H4 (cell line): ENCODE measurements at places on chromosomes 2 and 18. TPM values are rescaled to one million over a fixed set of nuclear protein-coding genes. Genes with fewer than 3 reads are reported as not detected.

DNA sequence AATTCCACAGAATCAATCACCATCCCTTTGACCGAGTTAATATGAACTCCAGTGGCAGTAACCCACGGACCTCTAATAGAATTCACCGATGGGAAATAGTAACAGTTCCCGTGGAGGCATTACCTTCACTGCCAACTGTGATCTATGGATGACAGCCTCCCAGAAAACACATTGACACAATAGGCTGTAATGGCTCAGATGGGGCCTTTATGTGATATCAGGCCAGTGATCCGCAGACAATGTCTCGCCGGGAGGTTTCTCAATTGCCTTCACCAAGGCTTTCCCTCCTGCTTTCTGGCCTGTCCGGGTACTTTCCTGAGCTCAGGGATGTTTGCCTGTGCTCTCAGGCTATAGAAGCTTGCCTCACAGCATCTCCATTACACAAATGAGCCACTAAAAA is 34.4 kb upstream of the KLF7 start:
- no peak for DNase-seq

GRCh38 chr18:43590182-43590903 is 313.1 kb upstream of the SYT4 start:
- DNase-seq: peak; percentile 58

The GPR45 gene
- total RNA-seq: not detected in 2 replicates

The SP9 gene
- total RNA-seq: 0.10 TPM in 2 replicates

The CENPA gene
- 24.8 and 30.2 TPM in 2 replicates for total RNA-seq

DNA sequence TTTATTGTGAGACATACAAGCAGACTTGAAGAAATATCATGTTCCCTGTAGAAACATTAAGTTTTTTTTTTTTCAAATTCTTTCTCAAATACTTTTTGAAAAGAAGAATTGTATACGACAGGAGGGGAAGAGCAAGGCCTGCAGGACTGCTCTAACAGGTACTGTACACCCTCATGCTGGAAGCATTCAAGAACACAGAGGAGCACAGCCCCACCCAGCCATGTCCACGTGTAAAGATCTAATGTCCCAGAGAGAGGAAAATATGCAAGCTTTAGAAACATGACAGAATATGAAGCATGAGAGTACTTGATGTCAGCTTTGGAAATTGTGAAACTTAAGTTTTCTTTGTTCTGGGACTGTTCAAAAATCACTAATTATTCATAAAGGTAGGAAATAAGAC is 191.6 kb downstream of the TTC32 start:
- no peak for DNase-seq

GRCh38 chr2:108345951-108346350 is 31.8 kb upstream of the SULT1C4 start:
- no peak for DNase-seq

DNA sequence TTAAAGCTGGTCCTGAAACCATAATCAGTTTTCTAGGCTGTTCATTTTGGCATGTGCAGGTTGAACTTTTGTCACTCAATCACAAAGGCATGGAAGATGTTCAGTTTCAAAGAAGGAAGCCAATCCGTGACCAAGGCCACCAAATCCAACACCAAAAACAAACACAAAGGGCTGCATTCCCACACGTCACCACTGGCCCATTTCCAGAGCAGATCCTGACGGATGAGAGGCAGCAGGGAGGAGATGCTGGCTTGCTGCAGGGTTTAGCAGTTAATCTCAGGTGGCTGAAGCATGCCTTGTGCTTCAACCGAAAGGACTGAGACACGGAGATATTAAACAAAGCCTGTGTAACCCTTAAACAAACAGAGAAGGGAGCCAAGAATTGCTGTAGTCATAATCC is 191.9 kb upstream of the CTAGE1 start:
- peak; percentile 44 for DNase-seq

The RAB6C gene
- total RNA-seq: not detected in 2 replicates

GRCh38 chr18:13611601-13612195 is 114.7 kb downstream of the FAM210A start:
- no peak for DNase-seq

The MC2R gene
- not detected in 2 replicates for total RNA-seq

The UPP2 gene
- total RNA-seq: not detected in 2 replicates

The SYT4 gene
- 0.37 and 0.92 TPM in 2 replicates for total RNA-seq

GRCh38 chr18:596288-596881 is 403 bp upstream of the CLUL1 start:
- DNase-seq: no peak

GRCh38 chr2:174535757-174536703 is 49.2 kb upstream of the GPR155 start:
- DNase-seq: no peak

The OR6B2 gene
- total RNA-seq: not detected in 2 replicates

DNA sequence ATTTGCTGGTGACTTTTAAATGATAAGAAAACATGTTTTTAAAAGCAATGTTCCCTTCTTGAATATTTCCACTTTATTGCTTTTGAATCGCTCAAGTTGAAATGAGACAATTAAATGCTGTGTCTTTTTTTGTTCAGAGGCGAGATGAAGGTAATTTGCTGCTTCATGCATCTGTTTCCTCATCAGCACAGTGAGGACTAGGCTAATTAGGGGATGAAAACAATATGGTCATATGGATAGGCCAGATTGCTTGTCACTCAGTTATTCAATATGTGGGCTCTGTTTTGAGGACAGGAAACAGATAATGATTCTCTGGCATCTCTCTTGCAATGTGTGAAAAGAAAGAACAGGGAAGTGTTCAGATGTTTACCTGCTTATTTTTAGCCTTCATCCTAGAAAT is 61.0 kb downstream of the ERBB4 start:
- DNase-seq: no peak

DNA sequence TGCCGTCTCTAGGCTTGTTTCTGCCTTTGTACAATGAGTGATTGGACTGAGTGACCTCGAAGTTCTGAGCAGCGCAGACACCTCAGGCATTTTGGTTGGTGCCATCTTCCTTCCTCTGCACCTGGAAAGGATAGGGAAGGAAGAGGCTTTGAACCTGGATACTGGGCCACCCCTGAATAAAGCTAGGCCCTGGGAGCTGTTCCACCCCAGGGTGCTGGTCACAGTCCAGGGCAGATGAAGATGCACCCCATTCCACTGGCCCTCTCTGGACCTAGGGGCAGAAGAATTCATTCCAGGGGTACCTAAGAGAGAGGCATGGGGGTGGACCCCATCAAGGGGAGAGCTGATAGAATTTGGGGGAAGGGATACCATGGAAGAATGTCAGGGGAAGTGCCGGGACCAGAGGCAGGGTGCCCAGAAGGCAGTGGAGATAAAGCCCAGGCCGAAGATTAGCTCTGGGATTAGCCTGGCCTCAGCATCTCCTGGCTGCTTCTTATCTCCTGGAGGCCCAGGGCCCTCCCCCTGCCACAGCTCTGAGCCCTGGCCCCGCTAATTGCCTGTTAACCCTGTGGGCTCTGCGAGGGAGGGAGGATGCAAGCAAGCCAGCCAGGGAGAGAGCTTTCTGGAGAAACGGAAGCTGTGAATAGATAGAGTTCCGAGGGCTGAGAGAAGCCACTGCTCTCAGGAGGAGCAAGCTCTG is 11.4 kb downstream of the ASIC4 start:
- DNase-seq: no peak

- no peak for DNase-seq
Observed at GRCh38 chr2:51619961-51620360, 588.0 kb upstream of the NRXN1 start.

DNA sequence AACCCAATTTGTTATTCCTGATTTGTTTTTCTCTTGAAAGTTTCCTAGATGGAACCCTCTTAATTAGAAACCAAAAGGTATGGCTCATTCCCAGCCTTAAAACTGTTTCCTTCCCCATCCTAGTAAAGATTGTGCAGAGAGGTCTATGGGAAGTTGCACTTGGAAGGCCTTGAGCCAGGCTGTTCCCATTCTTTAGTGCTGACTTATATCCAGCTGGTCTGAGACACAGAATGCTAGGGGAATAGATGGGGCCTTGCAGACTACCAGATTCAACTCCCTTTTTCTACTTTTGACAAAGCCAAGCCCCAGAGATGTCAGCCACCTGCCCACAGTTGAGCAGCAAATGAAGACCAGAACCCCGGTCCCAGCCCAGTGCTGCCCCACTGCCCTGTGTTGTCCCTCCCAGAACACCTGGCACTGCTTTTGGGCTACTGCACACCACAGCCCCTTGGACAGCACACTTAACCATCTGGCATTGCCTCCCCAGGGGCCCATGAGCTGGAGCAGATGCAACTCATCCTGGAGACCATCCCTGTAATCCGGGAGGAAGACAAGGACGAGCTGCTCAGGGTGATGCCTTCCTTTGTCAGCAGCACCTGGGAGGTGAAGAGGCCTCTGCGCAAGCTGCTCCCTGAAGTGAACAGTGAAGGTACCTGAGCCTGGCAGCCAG is 98.2 kb downstream of the MRO start:
- DNase-seq: no peak

GRCh38 chr2:104976603-104977120 is 61.2 kb upstream of the MRPS9 start:
- DNase-seq: peak; percentile 38

DNA sequence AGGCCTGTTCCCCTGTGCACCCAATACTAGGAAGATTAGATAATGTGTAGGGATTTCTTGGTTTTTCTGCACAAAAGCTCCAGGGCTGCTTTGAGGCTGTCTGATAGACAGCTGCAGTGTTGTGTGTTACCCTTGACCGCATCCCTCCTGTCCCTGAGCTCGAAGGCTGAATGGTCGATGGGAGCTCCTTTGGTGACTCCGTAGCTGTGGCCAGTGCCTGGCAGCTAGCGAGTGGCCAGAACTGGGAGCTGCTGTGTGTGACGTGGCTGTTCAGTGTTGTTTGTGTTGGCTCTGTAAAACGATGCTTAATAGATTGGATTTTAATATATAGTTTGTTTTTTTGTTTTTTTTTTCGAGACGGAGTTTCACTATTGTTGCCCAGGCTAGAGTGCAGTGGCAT is 170.0 kb downstream of the AGAP1 start:
- no peak for DNase-seq

The LHCGR gene
- total RNA-seq: not detected in 2 replicates

DNA sequence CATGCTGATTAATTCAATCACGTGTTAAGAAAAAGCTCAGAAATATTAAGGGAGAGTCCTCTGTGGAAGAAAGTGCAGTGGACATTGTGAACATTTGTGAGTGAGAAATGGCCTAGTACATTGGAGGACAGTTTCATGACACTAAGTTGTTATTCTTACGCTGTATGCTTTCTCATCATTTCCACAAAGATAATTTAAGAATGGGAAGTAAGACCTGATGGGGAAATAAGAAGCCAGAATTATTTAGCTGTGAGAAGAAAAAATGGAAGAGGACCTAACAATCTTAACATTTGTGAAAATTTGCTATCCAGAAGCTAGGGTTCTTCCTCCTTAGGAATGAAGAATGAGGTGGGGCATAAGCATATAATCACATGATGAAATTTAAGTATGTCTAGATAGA is 15.2 kb upstream of the RAPH1 start:
- no peak for DNase-seq

DNA sequence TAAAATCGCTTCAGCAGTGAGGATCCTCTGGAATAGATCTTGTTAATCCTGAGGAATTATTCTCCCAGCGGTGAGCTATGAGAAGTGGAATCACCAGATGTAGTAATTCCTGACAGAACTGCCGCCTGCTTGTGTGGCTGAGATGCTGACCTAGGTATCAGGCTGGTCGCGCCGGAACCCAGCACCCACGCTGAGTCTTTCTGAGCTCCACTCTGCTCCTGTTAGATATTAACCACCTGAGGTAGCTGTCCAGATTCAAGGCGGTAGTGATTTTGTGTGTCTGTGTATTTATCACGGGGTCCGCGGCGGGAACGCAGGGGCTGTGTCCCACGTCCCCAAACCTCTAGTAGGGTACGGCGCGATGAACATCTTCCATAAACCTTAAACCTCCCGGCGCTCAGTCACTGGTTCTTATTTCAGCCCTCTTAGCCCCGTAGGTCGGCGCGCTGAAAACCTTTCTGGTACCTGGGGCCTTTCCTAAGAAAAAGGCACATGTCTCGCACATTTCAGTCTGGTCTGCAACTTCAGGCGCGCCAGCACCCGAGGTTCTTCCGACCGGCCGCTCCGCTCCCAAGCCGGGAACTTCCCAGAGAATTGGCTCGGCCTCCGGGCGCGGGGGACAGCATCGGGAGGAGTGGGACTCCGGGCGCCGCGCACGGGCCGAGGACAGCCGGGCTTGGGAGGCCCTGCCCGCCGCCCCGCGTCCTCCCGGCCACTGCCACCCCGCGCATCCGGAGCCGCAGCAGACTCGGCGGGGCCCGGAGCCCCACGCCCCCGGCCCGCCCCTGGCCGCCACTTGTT is 542 bp upstream of the CNNM3 start:
- DNase-seq: no peak

The LRRTM1 gene
- not detected in 2 replicates for total RNA-seq

- DNase-seq: no peak
Observed at GRCh38 chr2:98295275-98295674, 51.0 kb upstream of the CNGA3 start.

GRCh38 chr2:68901199-68901514 is 30.0 kb upstream of the BMP10 start:
- DNase-seq: no peak

GRCh38 chr2:135882415-135882814 is 6.2 kb upstream of the MCM6 start:
- no peak for DNase-seq

The KIF1A gene
- 1.4 and 1.9 TPM in 2 replicates for total RNA-seq

- DNase-seq: no peak
Observed at GRCh38 chr18:80068571-80069272, 34.5 kb downstream of the RBFA start.

The CRIM1 gene
- total RNA-seq: 8.3 and 8.8 TPM in 2 replicates

The NFU1 gene
- total RNA-seq: 42.6 and 56.4 TPM in 2 replicates

GRCh38 chr2:72205504-72205881 is 57.8 kb upstream of the CYP26B1 start:
- no peak for DNase-seq

The MARCHF4 gene
- 0.15 and 0.29 TPM in 2 replicates for total RNA-seq

The TUBA3E gene
- total RNA-seq: 0.10 TPM in 1 of 2 replicates, not detected in the other

GRCh38 chr2:189521699-189522434 is 58.7 kb downstream of the SLC40A1 start:
- DNase-seq: peak; percentile 39

The RGPD6 gene
- 6.3 and 8.3 TPM in 2 replicates for total RNA-seq

The UGT1A4 gene
- total RNA-seq: 0.04 TPM in 1 of 2 replicates, not detected in the other

DNA sequence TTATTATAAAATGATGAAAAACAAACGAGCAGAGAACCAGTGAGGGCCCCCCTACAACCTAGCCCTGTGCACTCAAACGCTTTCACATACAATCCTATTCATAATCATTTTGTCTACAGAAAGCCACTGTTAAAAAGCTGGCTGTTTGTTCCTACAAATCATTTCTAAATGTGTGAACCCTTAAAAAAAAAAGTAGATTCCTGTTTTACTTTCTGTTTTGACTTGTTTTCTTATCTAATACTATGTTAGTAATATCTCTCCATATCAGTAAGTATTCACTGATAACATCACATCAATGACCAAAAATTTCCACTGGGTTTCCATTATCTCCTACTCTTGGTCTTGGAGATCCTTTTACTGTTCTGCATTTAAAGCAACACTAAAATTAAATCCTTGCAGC is 128.8 kb upstream of the TTC39C start:
- no peak for DNase-seq

The TIGD1 gene
- total RNA-seq: 4.8 and 5.4 TPM in 2 replicates

The LBX2 gene
- 0.97 TPM in 1 of 2 replicates, not detected in the other for total RNA-seq
